ENCODE measurements at places on chromosomes 2 and 18.

DNA sequence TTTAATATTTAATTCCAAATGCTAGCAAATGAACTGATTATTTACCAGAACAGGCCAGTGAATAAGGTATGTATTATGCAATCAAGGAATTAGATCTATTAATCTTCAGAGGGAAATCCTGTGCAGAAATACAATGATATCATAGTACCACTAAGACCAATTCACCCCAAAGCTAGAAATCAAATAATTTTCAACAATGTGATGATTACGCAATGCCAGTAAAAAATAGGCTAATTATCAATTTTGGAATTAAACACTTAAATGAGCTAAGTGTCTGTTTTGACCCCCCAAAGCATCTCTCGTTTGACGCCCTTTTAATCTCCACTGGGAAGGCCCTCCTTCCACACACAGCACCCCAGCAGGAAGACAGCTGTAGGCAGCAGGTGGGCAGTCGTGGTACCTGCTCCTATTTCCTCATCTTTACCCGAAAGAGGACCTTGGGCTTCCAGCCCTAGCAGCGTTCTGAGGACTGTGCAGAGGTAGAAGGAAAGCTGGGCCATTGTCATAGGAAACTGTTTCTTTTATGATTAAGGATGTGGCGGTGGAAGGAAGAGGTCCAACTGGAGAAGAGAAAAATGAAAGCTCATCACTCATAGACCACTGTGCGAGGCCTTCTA, 84.7 kb downstream of the MBP start:
- no peak for DNase-seq

GRCh38 chr2:73762571-73762970, 17.3 kb downstream of the DUSP11 start:
- DNase-seq: no peak

GRCh38 chr2:45394216-45394615, 216.9 kb downstream of the SRBD1 start:
- DNase-seq: no peak

DNA sequence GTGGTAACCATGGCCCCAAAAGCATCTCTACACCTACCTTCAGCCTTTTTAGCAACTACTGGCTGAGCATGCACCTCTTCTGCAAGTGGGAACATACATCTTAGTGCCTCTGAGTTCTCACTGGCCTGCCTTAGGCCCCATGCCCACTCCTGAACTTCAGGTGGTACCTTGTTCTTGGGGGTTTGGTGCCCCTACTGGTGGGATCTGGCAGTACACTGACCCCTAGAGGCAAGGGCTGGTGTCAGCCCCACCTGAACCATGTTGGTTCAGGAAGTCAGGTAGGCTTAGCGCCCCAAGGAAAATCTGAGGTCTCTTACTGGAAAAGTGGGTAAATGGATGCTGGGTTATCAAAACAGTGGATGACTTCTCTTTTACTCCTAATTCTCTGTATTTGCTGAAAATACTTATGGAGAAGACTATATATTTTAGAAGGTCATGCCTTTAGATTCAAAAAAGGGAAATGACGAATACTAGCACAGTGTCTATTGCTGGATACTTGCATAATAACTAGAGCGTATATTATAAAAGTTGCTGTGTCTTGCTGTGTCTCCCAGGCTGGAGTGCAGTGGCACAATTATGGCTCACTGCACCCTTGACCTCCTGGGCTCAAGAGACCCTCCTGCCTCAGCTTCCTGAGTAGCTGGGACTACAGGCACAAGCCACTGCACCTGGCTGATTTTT, 84.6 kb downstream of the RAB31 start:
- no peak for DNase-seq

- no peak for DNase-seq
These were observed 15.9 kb downstream of the PDIA6 start for GRCh38 chr2:10796703-10797102.

- no peak for DNase-seq
These were observed 909 bp downstream of the NFATC1 start for GRCh38 chr18:79396431-79397246.

DNA sequence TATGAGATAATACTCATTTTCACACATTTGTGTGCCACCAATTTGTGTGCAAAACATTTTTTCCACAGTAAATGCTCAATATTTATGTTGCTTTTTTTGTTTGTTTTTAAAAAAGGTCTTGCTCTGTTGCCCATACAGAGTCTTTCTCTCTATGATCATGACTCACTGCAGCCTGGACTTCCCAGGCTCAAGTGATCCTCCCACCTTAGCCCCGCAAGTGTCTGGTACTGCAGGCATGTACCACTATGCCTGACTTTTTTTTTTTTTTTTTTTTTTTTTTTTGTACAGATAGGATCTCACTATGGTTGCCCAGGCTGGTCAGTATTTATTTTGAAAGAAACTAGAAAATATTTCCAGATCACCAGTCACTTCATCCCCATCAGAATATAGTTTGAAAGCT, 297.8 kb upstream of the GYPC start:
- no peak for DNase-seq

DNA sequence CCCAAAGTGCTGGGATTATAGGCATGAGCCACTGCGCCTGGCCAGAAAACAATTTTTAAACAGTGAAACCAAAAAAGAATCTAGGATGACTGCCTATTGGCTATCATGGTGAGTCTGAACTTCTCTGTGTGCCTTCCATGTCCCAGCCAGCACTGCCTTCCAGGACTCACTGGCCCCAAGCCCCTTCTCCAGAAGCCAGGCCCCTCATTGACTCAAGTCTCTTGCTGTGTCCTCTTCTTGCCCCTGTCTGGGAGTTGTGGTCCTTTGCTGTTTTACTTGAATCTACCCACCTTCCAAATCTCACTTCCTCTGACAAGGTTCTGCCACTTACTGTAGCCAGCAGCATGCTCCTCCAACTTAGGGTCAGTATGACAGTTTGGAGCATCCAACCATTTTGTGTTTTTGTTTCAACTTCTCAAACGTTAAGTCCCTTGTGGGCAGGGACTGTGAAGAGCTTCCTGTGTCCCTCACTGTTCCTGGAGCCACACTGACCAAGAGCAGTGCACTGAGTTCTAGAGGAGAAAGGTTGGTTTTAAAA, 41.7 kb downstream of the ST3GAL5 start:
- no peak for DNase-seq

- no peak for DNase-seq
These were observed 18.0 kb downstream of the ZC3H15 start for GRCh38 chr2:186503827-186504606.

DNA sequence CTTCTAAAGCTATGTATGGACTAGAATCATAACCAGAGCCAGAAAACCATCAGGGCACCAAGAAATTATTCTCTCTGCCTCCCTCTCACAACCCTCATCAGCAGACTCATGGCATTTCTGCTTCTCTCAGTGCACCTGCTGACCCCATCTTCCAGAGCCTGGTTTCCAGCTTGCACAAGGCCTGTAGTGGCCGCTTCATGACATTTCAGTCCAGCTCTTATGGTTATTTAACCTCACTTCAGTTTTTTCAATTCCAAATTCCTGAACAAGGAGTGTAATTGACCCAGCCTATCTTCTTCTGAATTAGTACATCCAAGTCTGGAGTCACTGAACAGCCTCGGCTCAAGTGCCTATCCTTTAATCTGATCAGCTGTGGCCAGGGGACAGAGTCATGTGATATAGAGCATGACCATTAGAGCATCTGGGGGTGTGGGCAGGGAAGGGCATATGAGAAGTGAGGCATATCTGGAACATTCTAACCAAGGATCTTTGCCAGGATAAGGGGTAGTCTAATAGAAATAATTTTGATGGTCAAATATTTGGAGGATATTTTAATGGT, 97.2 kb upstream of the TMEM17 start:
- DNase-seq: no peak

DNA sequence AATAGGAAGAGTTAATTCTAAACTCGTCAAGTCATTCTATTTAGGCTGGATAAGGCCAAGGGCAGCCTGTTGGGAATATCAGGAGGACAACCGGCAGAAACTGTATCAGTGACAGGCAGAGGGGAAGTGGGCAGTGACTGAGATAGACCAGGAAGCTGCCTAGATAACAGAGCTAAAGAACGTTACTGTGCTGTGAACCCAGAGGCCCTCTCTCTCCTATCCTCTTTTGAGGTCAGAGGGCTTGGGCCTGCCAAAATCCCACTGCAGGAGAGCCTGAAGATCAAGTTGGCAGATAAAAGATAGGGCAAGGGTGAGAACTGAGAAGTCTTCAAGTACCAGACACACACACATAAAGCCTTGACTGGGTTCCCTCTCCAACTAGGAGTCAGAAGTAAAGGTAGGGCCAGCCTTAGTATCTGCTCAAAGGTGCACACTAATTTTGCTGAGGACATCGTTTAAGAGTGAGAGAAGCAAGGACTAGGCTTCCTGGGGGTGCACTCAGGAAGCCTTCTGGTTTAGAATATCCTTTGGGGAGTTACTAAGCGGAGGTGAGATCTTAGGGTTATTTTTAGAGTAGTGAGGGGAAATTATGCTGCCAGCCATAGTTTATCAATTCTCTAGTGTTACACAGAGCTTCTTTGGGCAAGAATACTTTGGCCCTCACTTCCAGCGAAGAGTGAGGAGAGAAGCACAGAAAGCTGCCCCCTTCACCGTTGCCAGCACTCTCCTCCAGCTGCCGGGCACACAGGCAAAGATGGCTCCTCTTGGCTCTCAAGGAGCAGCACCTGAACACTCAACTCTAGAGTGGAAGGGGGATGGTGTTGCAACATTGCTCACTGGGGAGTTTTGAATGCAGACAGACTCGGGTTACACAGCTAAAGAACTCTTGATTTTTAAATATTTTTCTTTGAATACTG, 9.8 kb downstream of the CAVIN2 start:
- no peak for DNase-seq

DNA sequence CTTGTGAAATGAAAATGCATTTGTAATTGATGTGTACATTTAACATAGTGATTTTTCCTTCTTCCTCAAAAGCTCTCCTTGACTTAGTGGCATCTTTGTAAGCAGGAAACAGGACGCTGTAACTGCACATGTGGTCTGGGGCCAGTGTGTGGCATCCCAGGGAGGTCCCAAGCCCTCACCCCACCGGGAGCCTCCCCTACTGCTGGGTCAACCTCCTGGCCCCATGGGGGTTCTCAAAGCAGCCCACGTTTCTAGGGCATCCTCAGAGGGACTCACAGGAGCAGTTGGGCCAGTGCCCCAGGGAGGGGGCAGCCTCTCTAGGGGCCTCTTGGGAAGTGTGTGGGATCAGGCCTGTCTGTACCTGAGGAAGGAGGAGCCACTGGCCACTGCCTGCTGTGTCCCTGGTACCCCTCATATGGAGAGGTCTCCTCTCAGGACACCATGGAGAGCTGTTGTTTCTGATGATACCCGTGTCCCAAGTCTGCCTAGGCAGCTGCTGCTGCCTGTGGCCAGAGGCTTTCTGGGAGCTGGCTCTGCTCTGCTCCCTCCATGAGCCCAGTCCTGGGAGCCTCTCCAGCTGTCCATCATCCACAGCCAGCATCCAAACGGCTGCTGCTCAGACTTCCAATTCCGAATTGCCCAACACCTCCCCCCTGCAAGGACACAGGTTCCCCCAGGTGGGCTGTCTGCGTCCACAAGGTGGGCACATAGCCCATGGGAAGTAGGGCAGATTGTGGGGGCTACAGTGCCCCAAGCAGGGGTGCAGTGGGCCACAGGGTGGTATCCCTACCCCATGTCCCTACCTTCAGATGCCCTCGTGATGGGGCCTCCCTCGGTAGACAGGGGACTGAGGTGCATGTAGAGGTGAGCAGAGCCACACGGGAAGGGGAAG, 13.4 kb downstream of the ARHGEF4 start:
- DNase-seq: no peak

DNA sequence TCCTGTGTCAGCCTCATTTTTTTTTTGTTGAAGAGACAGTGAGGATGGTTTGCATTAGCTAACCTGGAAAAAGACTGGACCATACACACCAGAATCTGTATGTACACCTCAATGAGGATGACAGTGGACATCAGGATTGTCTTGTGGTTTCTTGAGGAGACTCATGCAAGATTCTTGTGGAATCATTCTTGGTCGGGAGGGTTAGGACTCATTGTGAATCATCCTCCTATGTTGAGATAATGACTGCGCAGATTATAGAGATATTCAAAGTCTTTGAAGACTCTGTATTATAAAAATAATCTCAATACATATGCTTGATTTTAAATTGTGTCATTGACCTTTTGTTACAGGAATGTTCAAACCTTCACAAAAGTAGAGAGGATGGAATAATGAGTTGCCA, 49.1 kb upstream of the DOCK10 start:
- no peak for DNase-seq

- DNase-seq: no peak
These were observed 26.8 kb downstream of the GLI2 start for GRCh38 chr2:120762341-120763061.

DNA sequence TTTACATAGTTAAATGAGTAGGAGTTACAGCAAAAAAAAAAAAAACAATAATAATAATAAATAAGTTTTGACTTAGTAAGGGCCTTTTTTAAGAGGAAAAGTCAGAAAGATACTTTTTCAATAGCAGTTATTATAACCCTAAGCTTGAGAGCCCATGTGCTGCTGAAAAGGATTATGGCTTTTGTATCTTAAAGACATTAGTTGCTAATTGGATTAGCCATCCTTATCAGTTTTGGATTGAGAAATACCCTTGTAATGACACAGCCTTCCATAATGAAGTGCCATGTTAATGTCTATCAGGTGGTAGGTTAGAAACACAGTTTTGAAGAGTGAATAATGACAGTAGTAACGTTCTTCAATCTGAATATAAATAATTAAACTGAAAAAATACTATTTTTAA, 554.0 kb downstream of the RIT2 start:
- no peak for DNase-seq

GRCh38 chr2:195769975-195770374, 112.9 kb downstream of the SLC39A10 start:
- DNase-seq: no peak

DNA sequence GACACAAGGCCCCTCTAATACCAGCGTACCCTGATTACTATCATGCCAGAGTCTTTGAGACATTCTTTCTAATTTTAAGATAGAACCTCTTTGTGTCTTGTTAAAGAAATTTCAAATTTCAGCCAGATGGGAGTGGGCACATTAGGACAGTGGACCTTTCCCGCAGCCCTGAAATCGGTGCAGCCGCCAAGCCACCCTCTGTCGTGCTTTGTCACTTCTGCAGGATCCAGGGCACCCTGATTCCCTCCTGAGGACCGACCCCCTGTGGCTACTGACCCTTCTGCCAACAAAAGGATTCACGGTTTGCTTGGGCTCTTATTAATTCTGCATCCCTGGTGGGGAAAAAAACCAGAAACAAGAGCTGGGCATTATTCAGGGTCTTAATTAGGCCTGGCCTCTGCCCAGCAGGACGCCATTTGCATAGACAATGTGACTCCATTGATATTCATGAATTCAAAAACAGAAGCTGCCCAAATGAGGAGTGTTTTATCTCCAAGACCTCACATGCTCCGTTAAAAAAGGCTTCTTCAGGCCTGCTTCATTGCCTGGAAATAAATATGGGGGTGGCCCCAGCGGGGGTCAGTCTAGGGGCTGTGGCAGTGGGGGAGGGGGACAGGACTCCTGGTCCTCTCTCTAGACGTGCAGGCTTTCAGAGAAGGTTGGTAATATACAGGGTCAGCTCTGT, 116.9 kb downstream of the ALPK2 start:
- DNase-seq: no peak

GRCh38 chr2:216673021-216673420, 22.3 kb downstream of the IGFBP5 start:
- DNase-seq: no peak
